ENCODE measurements at places on chromosomes 12 and 14.

- peak; percentile 2 for DNase-seq
Measured at GRCh38 chr12:29552324-29552927, 54.9 kb upstream of the OVCH1 start.

DNA sequence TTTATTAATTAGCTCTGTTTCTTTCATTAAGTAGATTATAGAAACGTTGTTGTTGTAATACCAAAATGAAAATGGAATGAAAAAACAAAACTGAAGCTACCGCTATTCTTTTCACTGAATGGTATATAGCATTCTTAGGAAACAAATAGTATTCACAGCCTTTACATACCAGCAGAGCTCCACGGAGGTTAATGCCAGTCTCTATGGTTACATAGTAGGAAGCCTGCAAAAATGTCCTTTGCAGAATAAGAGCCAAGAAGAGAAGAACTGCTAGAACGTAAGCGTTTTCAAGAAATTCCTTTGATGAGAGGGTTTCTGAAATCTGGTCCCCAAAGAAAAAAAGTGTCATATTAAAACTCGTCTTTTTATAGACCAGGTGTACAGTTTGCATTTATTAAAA lies 30.6 kb downstream of the ABCC9 start:
- DNase-seq: no peak

DNA sequence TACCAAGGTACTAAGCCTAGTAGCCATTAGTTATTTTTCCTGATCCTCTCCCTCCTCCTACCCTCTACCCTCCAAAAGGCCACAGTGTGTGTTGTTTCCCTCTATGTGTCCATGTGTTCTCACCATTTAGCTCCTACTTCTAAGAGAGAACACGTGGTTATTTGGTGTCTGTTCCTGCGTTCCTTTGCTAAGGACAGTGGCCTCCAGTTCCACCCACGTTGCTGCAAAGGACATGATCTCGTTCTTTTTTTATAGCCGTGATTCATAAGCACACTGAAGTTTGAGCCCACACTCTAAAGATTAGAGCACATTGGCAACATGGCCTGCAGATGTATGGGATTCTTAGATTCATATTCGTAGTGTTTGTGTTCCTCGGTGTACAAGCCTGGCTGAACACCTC lies 8.1 kb upstream of the STX2 start:
- no peak for DNase-seq

DNA sequence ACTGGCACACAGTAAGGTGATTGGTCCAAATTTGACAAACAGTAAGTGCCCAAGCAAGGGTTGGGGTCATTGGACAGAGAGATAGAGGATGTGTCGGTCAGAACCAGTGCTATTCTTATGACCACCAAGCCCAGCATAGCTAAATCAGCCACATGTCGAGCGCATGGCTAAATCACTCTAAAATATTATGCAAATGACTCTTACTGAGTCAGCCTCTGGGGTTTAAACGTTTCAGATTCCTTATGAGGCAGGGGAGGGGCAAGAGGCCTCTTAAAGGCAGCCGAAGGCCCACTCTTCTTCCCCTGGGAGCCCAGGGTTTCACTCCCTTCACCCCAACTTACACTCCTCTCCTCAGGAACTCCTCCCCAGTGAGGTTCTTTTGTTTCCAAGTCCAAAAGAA lies 603 bp upstream of the ENDOU start:
- DNase-seq: no peak

GRCh38 chr14:72682188-72682587 lies 211.7 kb downstream of the DPF3 start:
- DNase-seq: no peak

GRCh38 chr12:91273560-91273959 lies 90.9 kb upstream of the DCN start:
- DNase-seq: no peak

DNA sequence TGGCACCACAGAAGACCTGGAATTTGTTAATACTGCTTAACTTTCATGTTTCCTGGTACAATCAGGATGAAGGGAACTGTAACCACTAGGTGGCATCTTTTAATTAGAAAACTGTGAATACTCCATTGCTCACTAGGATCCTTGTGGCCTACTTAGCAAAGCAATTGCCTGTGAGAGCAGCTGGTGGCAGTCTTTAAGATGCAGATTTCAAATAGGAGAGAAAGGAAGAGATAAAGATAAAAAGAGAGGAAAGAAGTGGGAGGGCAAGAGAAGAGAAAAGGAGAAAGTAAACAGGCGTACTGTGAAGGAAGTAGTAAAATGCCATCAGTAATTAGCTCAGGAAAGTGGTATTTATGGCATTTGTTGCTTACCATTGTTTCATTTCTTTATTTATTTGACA lies 114.5 kb downstream of the RAD51B start:
- DNase-seq: no peak

- no peak for DNase-seq
Measured at GRCh38 chr12:72511906-72512305, 239.7 kb downstream of the TRHDE start.

DNA sequence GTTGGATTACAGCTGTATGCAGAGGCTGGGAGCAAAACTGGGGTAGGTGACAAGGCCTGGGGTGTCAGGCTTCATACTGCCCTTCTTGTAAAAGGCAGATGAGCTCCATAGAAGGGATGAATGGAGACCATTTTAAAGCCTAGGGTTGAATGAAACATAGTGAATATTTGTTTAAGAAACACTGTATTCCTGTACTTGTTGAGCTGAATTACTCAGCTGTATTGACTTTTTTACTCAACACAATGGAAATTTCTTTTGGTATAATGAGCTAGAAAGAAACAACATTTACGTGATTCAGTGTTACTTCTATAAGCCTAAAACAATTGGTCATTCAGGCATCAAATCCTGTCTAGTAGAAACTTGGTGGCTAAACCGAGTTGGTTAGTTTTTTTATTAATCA lies 14.1 kb downstream of the ATP6V0A2 start:
- DNase-seq: no peak

GRCh38 chr12:107429006-107429705 lies 256.4 kb upstream of the PWP1 start:
- no peak for DNase-seq

DNA sequence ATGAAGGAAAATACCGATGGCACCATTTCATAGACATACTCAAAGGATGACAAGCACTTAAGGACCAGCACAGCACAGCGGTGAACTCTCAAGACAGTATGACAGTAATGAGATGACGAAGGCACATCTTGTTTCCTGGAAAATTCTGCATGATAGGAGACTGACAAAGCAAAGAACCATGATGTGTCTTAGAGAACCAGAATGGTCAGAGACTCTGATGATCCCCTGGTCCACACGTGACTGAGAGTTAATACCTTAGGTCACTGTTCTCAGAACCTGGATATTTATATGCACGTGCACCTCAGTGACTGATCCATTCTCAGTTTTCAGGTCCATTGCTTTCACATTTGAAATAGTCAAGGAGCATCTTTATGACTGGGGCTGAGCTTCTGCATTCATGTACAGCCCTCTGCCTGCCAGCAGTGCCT lies 35.3 kb downstream of the PROX2 start:
- DNase-seq: no peak

GRCh38 chr12:95815632-95816212 lies 25.2 kb upstream of the NTN4 start:
- DNase-seq: no peak

DNA sequence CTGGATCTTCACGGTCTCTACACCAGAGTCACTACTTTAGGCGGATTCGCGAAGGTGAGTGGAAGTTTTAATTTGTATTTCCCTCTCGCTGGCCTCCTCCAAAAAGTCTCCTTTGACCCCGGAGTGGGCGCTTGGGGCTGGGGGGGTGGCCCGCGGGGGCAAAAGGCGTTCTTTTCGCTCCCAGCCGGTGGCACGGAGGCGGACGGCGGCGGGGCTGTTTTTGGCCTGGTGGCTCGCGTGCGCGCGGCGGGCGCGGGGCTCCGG lies 510 bp downstream of the ARID2 start:
- DNase-seq: no peak

GRCh38 chr14:76936483-76936882 lies 92.0 kb downstream of the IRF2BPL start:
- no peak for DNase-seq

DNA sequence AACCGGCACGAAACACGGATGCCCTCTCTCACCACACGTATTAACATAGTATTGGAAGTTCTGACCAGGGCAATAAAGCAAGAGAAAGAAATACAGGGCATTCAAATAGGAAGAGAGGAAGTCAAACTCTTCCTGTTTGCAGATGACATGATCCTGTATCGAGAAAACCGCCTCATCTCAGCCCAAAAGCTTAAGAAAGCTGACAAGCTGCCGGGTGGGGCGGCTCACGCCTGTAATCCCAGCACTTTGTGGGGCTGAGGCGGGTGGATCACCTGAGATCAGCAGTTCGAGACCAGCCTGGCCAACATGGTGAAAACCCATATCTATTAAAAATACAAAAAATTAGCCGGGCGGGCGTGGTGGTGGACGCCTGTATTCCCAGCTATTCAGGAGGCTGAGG lies 17.7 kb downstream of the OR6S1 start:
- DNase-seq: no peak

DNA sequence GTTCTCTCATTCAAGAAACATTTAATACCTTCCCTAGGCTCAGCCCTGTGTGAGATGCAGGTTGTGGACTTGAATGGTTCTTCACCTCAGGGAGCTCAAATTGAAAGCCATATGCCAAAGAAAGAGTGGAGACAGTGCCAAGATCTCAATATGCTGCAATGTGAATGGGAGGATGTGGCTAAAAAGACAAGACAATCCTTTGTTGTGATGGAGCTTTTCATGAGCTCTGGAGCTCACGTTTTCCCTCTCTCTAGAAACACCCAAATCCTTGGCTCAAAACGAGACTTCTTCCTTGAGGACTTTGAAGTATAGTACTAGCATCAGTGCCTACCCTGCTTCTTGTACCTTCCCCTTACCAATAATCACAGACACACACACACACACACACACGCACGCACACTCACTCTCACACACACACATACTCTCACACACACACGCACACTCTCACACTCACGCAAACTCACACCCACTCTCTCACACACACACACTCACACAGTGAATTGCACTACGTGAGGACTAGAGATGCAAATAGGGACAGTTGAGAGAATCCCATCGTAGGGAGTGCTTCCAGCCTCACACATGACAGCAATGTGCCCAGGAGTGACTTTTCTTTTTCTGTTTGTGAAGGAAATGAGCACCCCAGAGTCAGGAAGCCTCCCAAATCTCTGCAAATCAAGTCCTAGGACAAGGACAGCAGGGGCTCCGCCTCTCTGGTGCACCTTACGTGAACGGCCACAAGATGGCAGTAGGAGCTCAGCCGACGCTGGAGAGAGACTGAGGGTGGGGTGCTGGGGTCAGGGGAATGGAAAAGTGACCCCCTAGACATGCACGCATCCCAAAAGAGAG lies 231.4 kb downstream of the PCNX1 start:
- DNase-seq: no peak

- DNase-seq: no peak
Measured at GRCh38 chr12:62604871-62605270, 138.2 kb downstream of the MON2 start.

DNA sequence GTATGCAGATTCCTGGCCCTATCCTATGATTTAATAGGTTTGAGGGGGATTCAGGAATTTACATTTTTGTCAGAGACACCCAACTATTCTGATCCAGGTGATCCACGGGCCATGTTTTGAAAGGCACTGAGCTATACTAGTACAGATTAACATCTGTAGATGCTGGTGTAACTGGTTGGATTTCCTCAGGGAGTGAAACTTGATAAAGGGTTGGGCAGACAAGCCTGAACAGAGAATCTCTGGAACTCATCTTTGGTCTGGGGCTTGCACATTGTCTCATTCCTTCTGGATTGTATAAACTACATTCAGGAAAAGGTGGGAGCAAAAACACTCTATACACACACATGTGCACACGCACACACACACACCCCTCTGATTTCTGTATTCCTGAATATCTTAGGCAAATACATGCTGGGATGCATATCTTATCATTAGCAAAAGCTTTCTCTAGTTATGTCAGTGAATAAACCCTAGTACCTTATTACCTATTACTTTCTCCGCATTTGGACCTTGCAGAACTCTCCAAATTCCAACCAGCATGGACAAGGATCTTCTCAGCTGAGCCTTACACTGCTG lies 104.6 kb downstream of the SLC38A1 start:
- DNase-seq: no peak

- DNase-seq: no peak
Measured at GRCh38 chr12:124665511-124665910, 98.1 kb upstream of the NCOR2 start.

- DNase-seq: no peak
Measured at GRCh38 chr14:69630360-69630759, 19.0 kb downstream of the SUSD6 start.

GRCh38 chr12:40314927-40315326 lies 90.1 kb downstream of the LRRK2 start:
- DNase-seq: no peak

All from stimulated activated CD8-positive, alpha-beta memory T cell treated with anti-CD3 and anti-CD28 coated beads, Interleukin-15, amount 100 ng/mL, for 4 hours (primary cell).